ENCODE measurements at places on chromosomes 12 and 14.

DNA sequence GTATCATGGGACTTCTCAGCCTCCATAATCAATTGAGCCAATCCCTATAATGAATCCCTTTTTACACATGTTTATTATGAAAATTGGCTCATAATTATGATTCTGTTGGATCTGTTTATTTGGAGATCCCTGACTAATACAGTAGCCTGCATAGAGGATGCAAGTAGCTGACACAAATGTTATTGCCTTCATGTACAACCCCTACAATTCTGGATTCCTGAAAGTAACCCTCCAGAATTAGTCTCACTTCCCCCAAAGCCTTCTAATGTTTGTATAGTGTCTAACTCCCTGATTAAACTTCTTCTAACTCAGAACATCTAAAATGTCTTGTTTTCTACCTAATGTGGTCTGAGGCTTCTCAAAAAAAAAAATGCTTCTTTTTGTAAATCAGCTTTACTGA, 6.6 kb upstream of the SMIM10L1 start:
- DNase-seq = no peak

GRCh38 chr12:25135531-25136154, 59.3 kb downstream of the DNAI7 start:
- DNase-seq = peak; percentile 53

DNA sequence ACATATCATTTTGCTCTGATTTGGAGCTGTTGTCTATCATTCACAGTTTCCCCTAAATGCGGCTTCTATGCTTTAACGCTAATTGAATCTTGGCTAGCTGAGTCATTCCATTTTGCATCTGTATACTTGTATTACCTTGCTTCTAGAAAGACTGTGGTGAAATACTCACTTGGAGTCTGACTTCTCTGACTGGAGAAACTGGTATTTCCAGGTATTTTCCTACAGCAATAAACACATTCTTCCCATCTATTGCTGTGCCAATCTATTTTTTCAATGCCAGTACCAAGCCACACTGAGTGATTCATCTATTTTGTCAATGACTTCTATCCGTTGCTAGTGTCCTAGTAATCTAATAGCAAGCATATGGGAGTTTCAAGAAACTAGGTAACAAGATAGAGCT, 76.0 kb upstream of the ST8SIA1 start:
- DNase-seq = no peak

GRCh38 chr12:88571543-88571942, 8.7 kb downstream of the KITLG start:
- DNase-seq = no peak

- DNase-seq = no peak
These were observed 48.2 kb upstream of the PNMA1 start for GRCh38 chr14:73762375-73762822.

DNA sequence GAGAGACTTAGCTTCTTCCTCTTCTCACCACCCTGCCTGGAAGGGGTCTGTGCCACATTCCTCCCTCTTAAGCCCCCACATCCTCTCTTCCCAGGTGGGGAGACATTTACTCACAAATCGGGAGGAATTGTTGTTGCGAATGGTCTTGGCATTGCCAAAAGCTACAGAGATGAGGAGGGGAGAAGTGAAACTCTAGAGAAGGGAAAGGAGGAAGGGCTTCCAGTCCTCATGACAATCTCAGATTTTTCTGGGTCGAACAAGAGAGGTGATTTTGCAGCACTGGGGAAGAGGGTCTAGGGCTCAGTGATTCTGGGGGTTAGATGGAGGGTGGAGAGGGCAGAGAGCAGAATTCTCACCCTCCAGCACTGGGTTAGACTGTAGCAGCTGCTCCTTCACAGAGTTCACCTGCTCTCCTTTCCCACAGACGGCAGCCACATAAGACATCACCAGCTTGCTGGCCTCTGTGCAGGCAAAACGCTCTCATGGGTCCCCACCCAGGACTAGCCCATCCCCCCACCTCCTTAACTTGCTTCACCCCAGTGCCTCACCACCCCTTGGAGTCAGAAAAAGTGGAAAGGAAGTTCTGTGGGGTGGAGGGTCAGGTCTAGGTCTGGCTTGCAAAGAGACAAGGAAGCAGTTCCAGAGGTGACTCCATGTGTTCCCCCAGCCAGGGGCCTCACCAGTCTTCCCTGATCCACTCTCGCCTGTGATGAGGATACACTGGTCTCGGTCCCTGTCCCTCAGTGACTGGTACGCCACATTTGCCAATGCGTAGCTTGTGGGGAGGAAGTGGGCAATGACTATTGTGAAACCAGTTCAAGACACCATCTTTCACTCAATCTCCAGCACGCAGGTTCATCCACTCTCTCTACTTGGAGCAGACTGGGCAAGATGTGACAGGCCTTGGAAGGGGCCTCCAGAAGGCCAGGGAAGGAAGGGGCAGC, 2.7 kb downstream of the MYO1A start:
- DNase-seq = no peak

- DNase-seq = no peak
These were observed 221.2 kb upstream of the KITLG start for GRCh38 chr12:88801227-88802095.

DNA sequence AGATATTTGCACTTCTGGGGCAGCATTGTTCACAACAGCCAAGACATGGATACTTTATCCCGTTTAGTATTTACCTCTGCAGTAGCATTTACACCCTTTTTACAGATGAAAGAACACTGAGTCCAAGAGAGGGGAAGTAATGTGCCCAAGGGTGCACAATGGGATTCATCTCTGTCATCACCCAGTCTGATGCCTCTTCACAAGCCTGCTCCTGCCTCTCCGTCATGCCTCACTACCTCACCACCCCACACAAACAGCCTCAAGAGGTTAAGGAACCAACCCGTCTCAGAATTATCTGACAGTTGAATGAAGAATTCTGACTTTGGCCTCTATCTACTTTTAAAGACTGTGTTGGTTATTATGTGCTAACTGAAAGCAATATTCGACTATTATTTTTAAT, 368.4 kb downstream of the ATP23 start:
- DNase-seq = peak; percentile 29

DNA sequence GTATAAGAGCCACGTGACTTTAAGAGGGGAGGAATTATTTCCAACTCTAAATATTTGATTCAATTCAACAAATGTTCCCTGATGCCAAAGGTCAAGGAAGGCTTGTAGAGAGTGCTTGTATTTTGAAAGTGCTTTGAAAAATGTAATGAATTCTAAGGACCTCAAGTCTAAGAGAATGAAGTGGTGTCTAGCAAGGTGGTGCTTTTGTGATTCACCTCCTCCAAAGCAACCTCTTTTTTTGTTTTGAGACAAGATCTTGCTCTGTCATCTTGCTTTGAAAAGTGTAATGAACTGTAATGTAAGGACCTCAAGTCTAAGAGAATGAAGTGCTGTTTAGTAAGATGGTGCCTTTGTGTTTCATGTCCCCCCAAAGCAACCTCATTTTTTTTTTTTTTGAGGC, 13.7 kb downstream of the AK7 start:
- no peak for DNase-seq

GRCh38 chr14:33184587-33184986, 245.9 kb downstream of the NPAS3 start:
- DNase-seq = no peak

DNA sequence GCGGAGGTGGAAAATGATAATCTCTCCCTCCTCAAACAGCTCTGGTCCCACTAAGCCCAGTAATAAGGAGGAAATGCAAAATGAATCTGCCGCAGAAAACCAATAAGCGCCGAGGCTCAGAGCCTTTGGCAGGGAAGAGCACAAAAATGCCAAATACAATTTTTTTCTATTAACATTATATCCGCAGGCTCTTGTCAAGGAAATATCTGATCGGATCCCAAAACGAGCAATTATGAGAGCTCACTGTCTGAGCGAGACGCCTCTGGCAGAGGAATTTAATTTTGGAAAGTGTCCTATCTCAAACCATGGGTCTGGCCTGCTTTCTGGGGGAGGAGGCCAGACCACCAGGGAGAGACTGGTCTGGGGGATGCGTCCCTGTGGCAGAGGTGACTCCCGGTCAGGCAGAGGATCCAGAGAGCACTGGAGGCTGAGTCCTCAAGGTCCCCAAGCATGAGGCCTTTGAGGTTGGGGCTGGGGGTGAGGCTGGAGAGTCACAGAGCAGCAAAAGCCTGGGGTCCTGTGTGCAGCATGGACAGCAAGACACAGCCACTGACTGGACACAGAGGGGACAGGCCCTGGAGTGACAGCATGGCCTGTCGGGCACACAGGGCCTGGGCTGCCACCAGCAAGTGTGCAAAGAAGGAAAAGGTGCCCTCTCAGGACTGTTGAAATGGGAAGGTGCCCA, 342.8 kb upstream of the SFSWAP start:
- no peak for DNase-seq

GRCh38 chr12:62205346-62205745, 54.9 kb upstream of the USP15 start:
- no peak for DNase-seq

DNA sequence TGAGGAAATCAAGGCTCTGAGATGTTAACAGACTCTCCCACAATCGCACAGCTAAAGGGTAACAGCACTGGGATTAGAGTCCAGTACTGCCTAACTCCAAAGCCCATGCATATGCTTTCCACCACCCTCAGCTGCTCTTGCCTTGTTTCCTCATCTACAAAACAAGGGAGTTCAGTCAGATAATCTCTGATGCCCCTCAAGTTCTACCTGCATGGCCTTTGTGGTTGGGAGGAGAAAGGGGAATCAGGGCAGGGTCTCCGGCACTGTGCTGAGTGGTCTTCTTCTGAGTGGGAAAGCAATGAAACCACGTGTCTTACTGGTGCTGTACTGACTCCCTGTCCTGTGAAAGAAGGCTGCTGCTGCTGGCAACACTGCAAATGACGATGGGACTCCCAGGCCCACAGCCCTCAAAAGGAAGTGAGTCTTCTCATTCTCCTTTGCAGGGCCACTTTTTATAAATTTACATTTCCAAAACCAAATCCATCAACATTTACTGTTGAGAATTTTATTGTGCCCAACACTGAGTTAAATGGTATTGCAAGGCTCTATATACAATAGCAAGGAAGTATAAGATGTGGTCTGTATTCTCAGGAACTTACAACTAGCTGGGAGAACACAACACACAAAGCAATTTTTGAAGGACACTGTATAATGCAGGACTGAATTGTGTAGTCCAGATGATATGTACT, 19.7 kb upstream of the DUSP16 start:
- no peak for DNase-seq

DNA sequence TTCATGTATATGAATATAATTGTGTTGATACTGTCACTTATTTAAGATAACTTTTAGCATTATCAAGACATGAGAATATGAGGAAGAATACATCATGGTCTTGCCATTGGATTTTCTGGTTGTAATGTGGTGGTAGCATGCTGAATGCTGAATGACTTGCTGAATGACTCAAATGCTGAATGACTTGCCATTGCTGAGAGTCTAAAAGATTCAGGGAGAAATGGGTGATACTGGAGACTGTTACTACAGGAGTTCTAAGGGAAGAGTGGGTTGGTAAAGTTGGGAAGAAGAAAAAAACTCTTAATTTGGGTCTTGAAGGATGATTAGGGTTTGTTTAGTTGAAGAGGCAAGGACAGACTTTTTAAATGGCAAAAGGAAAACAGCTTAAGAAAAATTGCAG, 72.1 kb upstream of the MANSC4 start:
- peak; percentile 34 for DNase-seq

DNA sequence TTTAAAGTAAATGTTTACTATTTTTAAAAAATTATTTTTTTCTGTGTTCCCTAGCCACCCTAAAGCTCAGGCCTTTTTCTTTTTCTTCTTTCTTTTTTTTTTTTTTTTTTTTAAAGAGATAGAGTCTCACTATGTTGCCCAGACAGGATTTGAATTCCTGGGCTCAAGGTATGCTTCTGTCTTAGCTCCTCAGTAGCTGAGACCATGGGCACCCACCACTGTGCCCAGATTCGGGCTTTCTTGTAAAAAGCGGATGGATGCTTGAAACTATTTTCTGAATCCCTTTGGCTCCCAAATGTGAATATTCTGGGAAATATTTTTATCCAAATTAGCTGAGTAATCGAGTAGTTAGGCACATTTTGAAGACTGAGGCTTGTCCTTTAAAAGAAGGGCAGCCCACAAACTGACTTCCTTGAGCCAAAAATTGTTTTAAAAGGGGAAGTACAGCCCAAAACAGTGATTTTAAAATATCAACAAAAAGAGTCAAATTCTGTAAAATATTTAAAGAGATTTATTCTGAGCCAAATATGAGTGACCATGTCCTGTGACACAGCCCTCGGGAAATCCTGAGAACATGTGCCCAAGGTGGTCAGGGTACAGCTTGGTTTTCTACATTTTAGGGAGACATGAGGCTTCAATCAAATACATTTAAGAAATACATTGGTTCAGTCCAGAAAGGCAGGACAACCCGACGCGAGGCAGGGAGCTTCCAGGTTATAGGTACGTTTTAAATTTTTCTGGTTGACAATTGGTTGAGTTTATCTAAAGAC, 28.8 kb upstream of the HIGD1C start:
- DNase-seq = no peak

DNA sequence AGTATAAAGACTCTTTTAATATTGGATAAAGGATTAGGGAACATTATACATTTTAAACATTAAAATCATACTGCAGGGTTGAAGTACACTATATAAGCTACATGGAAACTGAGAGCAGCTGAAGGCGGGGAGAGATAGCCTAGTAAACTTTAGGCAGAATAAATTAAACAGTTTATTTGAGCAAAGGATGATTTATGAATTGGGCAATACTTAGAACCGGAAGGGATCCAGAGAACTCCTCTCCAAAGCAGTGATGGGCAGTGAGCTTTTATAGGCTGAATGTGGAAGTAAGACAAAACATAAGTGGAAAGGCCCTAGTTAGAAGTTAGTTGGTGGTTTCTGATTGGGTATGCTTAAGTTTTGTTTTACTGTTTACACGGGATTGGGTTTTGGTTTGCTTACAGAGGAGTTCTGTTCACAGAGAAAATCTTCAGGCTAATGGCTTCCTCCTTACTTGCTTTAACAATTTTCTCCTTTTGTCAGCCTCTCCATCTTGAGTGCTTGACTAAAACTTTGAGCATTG, 18.9 kb downstream of the LEMD3 start:
- no peak for DNase-seq

DNA sequence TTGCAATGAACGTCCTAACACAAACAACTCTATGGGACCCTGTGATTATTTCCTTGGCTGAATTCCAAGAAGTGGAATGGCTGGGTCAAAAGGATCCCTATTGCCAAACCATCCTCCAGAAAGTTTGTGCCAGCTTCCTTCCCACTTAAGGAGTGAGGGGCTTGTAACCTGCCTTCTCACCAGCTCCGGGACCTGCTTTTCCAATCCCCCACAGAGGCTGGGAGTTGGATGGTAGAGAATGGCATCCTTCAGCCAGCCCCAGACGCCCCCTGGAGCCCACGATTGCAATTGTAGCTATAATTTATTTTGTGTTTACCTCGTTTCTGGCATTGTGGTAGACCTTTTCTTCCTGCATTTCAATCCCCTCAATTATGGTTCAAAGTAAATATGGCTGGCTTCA, 9.7 kb upstream of the ZDHHC22 start:
- no peak for DNase-seq

Measured in NCI-H226 (cell line).